ENCODE measurements at places on chromosomes 5 and 9.
A peak's percentile ranks its signal among the peaks of the same experiment; 100 is the strongest.

DNA sequence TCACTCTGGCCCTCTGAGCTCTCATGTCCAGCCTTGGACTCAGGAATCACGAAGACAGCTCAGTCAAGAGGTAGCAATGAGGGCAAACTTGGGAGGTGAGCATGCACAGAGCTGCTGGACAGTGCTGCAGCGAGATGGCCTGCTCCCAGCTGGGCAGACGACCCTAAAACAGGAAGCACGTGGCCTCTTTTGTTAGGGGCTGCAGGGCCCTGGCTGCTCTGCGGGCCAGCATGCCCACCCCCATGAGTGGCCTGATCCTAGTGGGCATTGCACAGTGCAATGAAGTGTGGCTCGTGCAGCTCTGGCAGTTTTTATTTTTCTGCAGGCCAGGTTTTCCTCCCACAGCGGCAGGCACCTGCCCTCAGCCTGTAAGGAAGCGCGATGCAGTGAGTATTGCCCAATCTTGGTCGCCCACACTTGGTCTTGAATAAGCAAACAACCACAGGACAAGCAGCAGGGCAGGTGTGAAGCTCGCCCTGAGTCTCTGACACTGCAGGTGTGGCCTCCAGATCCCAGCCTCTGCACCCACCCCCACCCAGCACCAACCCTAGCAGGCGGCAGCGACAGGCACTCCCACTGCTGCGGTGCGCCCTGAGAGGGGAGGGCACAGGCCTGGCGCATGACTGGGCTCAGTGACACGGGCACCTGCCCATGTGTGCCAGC is 60.8 kb downstream of the SEMA4D start:
- DNase-seq, result peak; percentile 59

DNA sequence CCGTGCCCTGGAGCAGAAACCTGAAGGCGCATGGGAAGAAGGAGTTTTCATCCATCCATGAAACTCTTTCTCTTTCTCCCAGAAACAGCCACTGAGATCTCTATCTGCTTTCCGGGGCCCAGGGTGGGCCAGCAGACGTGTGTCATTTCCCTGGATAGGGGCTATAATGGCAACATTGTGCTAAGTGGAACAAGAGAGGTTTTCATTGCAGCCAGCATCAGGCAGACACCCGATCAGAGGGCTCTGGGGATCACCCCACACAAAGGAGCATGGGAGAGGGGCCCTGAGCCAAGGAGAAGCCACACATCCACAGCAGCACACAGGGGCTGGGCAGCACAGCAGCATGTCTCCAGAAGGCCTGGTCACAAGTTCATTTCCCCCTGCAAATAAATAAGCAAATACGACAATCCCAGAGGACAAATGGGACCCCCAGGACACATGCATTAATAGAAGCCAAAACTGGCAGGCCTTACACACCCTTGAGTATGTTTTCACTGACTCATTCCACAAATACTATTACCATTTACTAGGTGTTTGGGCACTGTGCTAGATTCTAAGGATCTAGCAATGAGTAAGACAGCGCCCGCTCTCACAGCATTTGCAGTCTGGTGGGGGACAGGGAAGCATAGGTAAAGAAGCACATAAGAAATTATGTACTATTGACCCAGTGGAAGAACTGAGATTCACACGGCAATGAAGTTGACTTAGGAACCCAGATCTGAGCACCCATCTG is 4.3 kb upstream of the AFAP1L1 start:
- DNase-seq, result no peak

- no peak for DNase-seq
These were observed 70.4 kb downstream of the SFXN1 start for GRCh38 chr5:175548626-175549311.

GRCh38 chr5:568809-569208 is 43.3 kb upstream of the CEP72 start:
- DNase-seq, result no peak

DNA sequence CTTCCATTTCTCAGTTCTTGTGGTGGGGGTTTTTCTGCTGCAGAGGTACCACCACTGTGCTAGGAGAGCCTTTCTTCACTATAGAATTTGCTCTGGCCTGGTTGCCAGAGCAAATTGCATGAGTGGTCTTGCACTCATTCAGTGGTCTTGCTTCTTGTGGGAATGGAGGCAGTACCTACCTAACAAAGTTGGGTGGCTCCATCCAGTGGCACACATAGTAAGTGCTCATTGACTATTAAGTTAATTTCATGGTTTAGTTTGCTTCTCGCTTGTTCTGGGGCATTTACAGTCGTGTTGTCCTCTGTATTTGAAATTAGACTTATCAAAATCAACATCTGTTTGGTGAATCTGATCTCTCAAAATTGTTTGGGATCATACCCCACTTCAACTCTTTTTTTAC is 23.0 kb downstream of the SLC28A3 start:
- DNase-seq, result no peak

DNA sequence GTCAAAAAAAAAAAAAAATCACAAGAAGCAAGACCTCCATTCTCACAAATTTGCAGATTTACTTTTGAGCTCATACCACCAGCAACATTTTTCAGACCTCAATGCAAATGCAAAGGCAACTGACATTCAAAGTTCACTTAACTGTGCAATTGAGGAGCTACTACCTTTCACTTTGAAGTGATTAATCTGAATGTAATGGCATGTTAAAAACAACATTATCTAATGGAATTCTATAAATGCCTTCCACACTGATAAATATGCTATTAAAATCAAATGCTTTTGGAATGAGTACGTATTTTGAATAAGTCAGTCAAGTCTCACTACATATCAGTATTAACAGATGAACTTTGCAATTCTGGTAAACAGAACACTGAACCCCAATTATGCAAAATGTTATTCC is 32.3 kb downstream of the UBQLN1 start:
- DNase-seq, result no peak

- DNase-seq, result no peak
These were observed 19.5 kb upstream of the B4GALT1 start for GRCh38 chr9:33186457-33187168.

All from activated naive CD4-positive, alpha-beta T cell treated with Interleukin-2 at 50 U/mL for 16 hours (primary cell).